Activated T-cell treated with anti-CD3 and anti-CD28 coated beads, Interleukin-2, amount 50 U/mL, for 24 hours (primary cell): ENCODE measurements at places on chromosomes 12 and 14.
A peak's percentile ranks its signal among the peaks of the same experiment; 100 is the strongest.

DNA sequence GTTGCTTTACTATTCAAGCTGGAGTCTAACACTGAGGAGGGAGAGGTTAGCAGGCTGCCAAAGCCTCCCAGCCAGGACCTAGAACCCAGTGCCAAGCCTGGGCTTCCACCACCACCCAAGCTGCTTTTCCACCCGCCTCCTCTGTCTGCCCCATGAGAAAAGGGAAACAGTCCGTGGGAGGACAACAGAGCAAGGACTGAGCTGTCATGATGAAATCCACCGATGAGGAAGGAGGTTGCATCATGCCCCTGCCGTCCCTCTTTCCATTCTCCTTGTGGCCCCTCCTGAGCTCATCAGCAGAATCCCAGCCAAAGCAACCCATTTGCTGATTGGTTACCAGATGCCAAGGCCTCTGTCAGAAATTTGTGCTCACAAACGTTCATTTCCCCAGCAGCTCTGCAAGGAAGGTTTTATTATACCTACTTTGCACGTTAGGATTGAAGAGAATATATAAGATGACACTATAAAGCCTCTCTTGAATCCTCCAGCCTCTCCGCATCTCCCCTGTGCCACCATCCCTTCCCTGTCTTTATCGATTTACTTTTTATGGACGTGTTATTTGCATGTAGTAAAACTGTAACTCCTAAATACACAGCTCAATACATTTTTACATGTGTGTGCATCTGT, 6.3 kb upstream of the SERPINA1 start:
- DNase-seq: no peak

GRCh38 chr12:39287409-39287808, 155.5 kb downstream of the KIF21A start:
- no peak for DNase-seq

DNA sequence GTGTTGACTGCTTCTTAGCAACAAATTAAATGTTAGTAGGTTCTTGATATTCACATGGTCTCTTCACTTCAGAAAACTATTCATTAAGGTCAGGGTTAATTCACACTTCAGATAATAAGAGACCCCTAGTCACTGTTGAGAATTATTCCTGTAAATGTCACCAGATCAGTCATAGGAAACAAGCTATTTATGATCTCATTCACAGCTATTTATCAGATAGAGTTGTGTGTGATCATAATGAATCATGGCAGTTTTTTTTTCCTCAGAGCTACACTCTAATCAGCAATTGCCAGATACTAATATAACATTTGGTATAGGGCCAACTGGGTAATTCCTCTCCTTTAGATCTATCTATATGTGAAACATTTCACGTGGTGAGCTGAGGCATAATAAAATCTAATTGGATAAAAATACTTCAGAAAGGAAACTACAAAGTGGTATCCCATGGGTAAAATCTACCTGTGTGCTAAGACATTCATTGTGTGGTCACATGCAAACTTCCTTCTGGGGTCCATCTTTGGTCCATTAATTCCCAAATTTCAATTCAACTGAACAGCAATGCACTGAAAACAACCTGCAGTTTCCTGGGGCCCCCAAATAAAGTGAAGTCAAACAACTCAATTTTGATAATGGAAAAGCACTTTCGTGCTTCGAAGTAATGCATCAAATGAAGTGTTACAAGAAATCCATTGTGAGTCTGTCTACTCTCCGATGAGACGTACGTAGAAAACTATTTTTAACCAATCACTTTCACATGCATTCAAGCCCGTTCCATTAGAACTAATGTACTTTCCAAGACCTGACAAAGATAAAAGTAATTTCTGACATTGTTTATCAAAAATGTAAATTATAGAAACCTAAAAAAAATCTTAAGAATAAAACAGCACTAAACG, 197.0 kb downstream of the ACSS3 start:
- no peak for DNase-seq

DNA sequence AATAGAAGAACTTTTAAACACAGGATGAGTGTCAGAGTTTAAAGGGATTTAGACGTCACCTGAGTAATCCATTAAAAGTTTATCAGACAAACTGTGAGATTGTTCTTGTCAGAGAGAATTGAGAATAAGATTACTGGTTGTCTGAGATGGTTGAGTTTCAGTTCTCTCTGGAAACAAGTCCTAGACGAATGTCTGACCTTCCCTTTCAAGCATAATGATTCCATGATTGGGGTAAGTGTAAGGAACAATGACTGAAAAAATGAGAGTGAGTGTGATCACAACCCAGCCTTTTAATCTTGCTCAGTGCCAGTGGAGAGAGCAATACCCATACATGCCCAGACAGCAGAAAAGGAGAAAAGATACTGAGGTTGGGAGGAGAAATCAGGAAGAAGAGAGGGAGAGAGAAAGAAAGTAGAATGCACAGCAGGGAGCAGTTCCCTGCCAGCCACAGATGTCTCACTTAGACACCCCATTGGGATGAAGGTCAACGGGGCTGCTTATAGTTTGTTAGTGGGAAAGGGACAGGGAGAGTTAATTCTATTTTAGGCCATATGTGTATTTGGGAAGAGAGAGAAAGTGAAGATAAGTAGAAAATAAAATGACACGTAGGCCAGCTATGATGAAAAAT, 4.3 kb downstream of the GRIP1 start:
- no peak for DNase-seq

GRCh38 chr12:49223590-49224369, 34.9 kb upstream of the TUBA1A start:
- DNase-seq: no peak

GRCh38 chr12:32181498-32182175, 75.0 kb downstream of the BICD1 start:
- no peak for DNase-seq

DNA sequence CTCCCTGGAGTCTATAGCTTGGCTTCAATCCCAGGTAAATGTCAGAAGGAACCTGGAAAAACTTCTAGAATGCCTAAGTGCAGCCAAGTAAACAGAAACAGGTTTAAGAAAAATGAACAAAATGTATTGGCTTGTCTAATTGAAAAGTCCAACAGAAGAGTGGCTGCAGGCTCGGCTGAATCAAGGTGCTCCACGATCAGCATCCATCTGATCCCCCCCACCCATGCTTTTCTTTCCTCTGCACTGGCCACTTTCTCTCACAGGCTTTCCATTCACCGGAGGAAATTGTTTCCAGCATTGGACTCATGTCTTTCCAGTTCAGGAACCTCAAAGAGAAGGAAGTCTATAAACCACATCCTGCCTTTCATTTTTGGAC, 42.0 kb upstream of the C14orf180 start:
- DNase-seq: no peak

- DNase-seq: no peak
Observed at GRCh38 chr14:96934638-96935330, 137.6 kb downstream of the VRK1 start.

DNA sequence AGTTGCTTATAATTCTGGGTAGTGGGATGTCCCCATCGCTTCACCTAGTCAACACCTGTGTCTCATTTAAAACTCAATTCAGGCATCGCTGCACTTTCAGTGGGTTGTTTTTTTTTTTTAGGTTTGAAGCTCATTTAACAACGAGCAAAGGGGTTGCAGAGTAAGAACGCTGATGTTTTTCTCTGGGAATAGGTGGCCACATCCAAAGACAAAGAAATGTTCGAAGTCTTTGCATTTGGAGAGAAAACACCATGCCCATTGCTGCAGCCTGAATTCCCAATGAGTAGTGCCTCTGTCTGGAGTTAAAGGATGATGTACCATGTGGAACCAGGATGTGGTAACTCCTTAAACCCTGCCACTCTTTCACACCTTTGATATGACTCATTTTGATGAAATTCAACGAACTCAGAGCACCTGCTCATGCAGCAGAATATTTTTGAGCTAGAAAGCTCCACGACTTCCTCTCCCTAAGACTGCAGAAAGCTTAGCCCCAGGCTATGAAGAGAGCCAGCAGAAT, 35.1 kb upstream of the BATF start:
- peak; percentile 52 for DNase-seq

- peak; percentile 8 for DNase-seq
Observed at GRCh38 chr14:105600939-105601359, 74.6 kb downstream of the TMEM121 start.
